ENCODE measurements at places on chromosomes 2 and 18.

DNA sequence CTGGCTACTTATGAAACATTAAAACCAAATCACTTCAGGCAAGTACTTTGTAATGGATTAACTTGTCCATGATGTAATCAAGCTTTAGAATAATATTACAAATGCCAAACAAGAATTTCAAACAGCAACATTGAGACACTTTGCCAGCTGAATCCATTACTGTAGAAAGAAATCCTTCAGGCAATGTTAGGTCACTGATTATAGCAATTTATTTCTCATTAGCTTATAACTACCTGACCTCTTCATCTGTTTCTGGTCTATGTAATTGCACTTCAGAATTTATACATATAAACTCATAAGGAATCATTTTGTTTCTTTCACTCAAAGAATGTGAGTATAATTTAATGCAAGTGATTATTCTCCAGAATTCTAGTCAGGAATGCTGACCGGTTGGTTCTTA is 692.6 kb upstream of the TMEFF2 start:
- DNase-seq: no peak

GRCh38 chr2:215607766-215608165 is 171.9 kb upstream of the FN1 start:
- DNase-seq: no peak

DNA sequence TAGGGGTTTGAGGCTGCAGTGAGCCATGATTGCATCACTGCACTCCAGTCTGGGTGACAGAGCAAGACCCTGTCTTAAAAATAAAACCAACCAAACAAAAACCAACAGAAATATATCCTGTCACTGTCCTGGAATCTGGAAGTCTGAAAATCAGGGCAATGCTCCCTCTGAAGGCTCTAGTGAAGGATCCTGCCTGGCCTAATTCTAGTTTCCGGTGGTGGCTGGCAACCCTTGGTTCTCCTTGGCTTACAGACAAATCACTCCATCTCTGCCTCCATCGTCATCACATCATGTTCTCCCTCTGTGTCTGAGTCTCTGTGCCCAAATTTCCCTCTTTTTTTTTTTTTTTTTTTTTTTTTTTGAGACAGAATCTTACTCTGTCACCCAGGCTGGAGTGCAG is 15.9 kb upstream of the VPS4B start:
- no peak for DNase-seq

- DNase-seq: peak; percentile 27
Observed at GRCh38 chr2:73952499-73953446, 26.1 kb downstream of the DGUOK start.

- no peak for DNase-seq
Observed at GRCh38 chr2:40332191-40332826, 119.6 kb downstream of the SLC8A1 start.

GRCh38 chr2:134588556-134588955 is 130.2 kb downstream of the TMEM163 start:
- no peak for DNase-seq

DNA sequence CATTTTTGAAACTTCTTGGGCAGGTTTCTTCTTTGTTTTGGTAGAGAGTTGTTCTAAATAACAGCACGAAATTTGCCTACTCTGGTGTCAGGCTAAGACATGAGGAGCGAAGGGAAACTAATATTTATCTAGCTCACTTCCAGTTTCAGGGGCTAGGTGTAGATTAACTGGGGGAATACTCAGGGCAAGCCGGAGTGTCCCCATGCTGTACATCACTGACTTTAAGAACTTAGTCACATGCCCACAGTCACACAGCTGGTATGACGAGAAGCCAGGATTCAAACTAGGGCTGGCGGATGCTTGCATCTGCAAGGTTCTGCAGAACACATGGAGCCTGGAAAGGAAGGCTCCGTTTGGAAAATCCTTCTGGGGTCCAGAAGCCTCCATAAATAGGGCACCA is 133.3 kb downstream of the ALPK2 start:
- DNase-seq: no peak

- DNase-seq: no peak
Observed at GRCh38 chr2:134365356-134365755, 111.5 kb downstream of the MGAT5 start.

GRCh38 chr18:26940744-26941398 is 75.4 kb upstream of the AQP4 start:
- no peak for DNase-seq

GRCh38 chr18:60157810-60158209 is 214.8 kb downstream of the MC4R start:
- no peak for DNase-seq

GRCh38 chr18:3660739-3661515 is 211.0 kb downstream of the TGIF1 start:
- no peak for DNase-seq

DNA sequence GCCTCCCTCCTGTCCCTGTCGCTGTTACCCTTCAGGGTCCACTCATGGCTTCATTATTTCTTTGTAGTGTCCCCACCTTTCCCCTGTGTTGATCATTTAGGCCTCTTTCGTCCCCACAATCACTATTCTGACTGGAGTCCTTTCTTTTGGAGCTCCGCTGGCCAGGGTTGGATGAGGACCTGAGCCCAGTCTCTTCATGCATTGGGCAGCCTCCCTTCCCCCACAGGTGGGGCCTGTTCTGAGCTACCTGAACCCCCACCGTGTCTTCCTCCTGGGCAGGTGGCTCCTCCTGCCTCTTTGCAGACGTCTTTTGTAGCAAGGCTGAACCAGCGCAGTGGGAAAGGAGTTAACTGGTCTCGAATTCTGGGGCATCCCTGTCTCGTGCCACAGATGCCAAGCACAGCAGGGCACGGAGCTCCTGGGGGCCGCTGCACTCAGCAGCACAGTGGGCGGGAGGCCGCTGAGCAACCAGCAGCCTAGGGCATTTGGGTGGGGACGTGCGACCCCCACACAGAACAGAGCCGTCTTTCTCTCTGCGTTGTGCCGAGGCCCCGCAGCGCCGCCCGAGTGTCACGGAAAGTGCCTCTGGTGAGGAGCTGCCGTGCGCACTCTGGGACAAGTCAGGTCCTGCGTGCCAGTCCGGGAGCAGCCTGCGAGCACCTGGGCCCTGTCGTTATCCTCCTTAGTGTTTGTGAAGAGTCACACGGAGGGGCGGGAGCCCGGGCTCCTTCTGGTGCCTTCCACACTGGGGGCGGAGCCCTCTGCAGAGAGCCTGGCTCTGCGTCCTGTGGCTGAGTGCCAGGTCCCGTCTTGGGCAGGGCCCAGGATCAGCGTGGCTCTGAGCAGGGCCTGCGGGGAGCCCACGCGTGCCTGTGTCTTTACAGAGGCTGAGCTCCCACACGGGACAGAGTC is 130.1 kb downstream of the NFATC1 start:
- peak; percentile 29 for DNase-seq

DNA sequence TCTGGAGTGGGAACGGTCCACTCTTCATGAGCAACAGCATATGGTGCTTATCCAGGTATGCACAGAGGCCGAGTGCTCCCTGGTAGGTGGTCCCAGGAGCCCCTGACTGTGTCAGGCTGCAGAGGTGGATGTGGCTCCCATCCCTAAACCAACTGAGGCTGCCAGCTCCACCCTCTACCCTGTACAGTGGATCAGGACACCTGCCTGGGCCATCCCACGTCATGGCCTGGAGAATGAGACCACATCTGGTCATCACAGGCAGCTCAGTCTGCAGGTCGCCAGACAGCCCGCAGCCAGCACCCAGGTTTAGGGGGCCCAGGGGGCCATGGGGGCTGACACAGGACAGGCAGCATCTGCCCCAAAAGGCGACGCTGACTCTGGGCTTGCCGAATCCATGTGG is 100.3 kb upstream of the TMEM18 start:
- no peak for DNase-seq

- DNase-seq: no peak
Observed at GRCh38 chr2:169513926-169514325, 4.4 kb downstream of the KLHL41 start.

DNA sequence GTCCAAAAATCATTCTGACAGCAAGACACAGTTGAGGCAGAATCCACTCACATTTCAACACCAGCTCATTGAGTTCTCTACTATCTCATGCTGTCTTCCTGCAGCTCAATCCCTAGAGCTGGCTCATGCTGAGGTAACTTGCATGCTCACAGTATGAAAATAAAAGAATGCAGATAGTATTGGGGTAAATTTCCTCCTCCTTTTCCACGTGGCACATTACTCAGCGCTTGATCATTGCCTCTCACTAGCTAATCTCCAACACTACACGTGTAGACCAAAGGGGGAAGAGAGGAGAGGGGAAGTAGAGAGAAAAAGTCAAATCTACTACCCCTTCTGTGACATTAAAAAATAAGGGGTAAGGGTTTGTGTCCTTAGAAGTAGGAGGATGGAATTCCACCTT is 300.6 kb downstream of the AFF3 start:
- DNase-seq: no peak

All from hippocampal formation (tissue), 2 donors.